NB4 (cell line): ENCODE measurements at places on chromosomes 4 and X.

GRCh38 chrX:133542476-133542875 is 127.2 kb upstream of the GPC4 start:
- DNase-seq: no peak

DNA sequence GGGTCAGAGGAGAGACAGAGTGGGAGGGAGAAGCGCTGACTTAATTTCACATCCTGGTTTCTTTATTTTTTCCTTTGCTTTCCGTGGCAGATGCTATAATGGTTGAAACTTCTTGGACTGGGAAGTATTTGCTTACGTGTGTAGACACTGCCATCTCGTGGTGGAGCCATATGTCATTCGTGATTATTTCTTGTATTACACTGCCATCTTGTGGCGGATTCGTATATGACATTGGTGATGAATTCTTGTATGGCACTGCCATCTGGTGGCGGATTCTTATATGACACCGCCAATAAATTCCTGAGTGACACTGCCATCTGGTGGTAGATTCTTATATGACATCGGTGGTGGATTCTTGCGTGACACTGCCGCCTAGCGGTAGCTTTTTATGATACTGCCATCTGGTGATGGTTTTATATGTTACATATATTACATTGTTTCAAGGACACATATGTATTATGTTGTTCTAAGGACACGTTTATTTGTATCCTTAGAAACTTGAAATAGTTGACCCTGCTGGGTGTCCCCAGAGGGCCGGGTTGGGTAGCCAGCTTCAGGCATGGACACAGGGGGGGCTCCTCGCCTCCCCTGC is 37.3 kb upstream of the CLCN4 start:
- peak; percentile 84 for DNase-seq

DNA sequence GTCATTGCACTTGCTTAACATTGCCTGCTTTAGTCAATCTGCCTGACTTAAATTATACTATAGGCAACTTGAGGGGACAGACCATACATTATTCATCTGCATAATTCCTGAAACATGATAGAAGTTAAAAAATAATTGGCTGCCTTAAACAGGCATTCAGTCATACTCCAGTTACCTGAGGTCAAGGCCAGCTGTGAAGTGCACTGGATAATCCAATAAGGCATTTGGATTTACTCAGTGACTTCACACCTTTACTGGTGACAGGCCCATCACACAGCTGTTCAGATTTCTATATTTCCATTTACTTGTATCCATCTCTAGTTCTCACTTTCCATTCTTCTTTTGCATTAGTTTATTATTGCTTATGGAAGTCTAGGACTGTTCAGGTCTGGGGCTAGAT is 2341.6 kb downstream of the PCDH7 start:
- DNase-seq: no peak

- no peak for DNase-seq
Measured at GRCh38 chrX:114582698-114583395, 1.0 kb upstream of the HTR2C start.

DNA sequence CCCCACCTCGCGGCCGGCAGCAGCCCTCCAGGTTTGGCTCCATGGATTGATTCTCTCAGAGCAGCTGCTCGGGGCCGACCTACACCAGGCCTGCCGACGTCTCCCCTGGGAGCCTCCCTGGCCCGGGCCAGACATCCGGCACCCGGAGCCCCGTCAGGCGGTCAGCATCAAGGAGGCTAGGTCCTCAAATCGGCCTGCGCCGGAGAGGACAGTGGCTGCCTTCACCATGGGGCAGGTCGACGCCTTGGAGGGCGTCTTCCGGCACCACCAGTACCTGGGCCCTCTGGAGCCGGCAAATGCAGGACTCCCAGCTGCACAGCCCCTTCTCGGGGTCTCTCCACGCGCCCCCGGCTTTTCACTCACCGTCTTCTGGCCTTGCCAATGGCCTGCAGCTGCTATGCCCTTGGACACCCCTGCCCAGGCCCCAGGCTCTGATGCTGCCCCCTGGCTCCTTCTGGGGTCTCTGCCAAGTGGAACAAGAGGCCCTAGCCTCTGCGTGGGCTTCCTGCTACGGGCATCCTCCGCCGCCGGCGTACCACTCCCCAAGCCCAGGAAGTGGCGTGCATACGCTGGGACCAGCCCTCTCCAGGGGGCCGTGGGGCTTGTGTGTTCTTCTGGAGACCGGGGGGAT is 341.8 kb downstream of the MAGEB5 start:
- DNase-seq: no peak

GRCh38 chr4:128690011-128690410 is 119.5 kb upstream of the JADE1 start:
- DNase-seq: no peak

DNA sequence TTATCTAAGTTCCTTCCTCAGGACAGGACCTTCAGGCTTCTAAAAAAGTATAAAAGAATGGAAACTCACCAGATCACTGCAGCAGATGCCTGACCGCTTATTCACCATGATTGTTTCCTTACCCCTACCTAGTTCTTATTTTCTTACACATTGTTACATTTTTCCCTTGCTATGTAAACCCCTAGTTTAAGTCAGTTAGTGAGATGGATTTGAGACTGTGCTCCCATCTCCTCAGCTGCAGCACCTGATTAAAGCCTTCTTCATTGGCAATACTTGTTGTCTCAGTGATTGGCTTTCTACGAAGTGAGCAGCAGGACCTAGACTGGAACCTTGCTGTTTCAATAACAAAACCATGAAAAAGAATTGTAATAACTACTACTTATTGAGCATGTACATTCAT is 4.7 kb downstream of the SPARCL1 start:
- DNase-seq: no peak

- no peak for DNase-seq
Measured at GRCh38 chr4:93116624-93117023, 711.9 kb upstream of the ATOH1 start.

GRCh38 chrX:39903937-39904336 is 193.8 kb downstream of the BCOR start:
- no peak for DNase-seq

- peak; percentile 42 for DNase-seq
Measured at GRCh38 chrX:7574325-7574724, 268.6 kb upstream of the VCX start.

DNA sequence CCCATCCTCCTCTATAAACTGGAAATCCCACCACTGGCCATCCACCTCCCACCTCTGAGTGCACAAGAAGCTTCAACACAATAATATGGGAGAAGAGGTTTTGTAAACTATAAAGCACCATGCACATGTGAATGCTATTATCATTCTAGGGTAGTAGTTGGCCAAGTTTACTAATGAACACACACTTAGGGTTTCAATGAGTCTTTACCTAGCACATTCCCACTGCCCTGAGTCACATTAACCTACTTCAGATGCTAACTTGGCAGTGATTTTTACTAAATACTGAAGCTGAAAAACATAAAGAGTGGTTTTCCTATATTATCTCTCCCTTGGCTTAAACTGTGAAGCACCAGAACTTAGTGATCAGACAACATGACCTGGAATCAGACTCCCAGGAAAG is 93.9 kb downstream of the SH3KBP1 start:
- no peak for DNase-seq
